Activated T-cell treated with anti-CD3 and anti-CD28 coated beads for 1 hour (primary cell): ENCODE measurements at places on chromosomes 6 and 20.

DNA sequence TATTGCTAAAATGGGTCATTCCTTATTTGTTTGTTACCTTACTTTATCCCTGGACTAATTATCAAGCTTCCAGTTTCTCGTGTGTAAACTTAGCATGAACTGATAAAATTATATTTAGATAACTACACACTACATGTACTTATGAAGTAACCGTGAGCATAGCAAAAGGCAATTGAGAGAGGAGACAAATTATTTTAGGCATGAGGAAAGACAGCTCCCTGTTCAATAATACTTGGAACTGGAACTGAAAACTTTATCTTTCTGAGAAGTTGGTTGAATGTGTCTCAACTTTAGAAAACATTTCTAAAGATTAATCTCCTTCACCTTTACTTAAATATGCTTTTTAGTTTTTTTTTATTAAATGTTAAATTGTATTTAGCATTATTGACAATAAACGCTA is 11.4 kb downstream of the CRISP3 start:
- no peak for DNase-seq

DNA sequence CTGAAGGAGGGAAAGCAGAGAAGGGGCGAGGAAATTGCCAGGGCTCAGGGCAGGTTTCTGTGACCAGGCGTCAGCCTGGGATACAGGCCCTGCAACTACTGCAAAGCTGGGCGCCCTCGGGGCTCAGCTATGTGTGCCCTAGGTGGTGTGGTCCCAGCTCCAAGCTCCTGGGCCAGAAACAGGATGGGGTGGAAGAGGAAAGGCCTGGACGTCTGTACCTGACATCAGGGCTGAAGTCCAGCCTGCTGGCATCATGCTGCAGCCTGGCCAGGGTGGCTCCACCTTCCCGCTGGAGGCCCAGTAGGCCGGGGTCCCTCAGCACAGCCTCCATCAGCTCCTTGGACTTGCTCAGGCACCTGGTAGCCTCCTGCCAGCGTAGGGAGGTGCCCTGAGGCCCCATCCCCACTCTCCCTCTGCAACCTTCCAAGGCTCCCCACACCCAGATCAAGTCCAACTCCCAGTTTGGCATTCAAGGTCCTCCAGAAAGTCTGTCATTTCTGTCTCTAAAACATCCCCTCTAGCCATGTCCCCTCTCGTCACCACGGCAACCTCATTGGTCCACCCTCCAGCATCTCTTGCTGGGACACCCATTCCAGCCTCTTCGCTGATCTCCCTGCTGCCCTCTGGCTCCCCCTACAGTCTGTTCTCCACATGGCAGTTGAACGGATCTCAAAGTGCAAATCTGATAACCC is 38.2 kb downstream of the KIAA1755 start:
- DNase-seq, result peak; percentile 41

DNA sequence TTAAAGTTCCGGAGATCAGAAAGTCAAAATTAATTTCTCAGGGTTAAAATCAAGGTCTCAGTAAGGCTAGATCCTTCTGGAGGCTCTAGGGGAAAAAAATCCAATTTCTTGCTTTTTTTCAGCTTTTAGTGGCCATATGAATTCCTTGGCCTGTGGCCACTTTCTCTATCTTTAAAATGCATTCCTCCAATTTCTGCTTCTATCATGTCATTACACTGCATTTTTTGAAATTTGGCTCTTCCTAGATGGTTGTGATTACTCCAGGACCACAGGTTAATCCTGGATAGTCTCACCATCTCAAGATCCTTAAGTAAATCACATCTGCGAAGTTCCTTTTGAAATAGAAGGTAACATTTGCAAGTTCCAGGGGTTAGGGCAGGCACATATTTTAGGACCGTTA is 1294.9 kb upstream of the CITED2 start:
- DNase-seq, result no peak

DNA sequence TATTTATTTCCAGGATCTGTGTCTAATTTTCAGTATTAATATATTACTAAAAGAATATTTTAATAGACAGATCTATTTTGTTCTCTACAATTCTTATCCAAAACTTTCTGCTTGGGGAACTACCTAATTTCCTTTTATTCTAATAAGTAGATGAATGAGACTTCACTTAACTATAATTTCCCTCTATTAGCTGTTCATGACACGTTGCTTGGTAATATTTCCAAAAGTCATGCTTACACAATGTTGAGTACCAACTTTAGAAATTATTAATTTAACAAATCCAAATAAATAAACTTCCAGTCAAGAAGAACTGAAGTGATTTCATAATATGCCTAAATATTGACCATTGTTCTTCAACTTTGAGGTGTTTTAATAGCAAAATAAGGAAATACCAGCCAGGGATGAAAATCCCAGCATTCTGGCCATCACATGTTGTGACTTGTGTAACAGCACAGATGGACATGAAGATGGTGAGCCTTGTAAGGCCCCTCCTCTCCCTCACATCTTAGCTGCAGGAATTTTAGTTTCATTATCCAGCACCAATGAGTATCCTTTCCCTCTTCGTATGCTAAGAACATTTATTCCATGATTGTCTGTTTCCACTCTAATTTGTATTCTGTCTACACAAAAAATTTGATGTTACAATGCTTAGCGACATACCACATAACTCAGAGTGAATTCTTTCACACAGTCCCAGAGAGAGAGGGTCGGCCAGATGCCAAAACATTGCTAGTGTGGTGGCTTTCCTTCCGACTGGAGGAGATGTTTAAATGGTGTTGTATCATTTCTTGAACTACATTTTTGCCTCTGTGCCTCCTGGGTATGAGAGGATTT is 137.5 kb downstream of the FOXA2 start:
- no peak for DNase-seq

DNA sequence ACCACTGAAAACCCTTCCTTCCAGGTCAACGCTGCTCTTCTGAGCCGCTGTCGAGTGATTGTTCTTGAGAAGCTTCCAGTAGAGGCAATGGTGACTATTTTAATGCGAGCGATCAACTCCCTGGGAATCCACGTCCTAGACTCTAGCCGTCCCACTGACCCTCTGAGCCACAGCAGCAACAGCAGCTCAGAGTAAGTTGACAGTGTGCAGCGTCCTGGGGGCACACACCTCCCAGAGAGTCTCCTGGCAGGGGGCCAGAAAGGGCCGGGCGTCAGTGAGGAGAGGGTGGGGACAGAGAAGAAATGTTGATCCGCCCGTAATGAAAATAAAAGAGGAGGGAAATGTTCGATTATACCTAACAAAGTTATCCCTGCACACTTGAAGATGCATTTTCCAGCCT is 5.0 kb downstream of the WRNIP1 start:
- DNase-seq, result no peak

DNA sequence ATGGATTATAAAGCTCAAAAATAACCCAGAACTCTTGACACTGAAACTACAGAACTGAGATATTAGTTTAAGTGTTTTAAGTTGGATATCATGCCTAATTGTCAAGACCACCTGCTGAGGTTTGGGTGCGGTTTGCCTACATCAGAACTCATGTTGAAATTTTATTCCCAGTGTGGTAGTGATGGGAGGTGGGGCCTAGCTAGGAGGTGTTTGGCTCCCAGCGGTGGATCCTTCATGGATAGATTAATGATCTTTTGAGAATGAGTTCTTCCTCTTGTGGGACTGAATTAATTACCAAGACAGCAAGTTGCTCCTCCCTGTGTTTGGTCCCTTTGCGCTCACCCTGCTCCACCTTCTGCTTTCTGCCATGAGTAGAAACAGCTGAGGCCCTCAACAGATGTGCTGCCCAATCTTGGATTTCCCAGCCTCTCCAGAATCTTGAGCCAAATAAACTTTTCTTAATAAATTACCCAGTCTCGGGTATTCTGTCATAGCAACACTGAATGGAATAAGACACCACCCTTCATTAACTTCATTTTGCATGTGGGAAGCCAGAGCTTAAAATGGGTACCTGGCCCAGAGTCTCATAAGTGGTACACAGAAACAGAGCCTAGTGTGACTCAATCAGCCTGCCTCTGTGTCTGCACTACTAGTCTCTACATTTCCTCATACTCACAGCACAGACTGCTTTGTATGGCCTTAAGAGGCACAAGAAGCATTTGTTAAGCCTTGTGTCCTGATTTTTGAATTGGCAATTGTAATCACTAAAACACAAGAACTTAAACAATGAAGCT is 158.4 kb downstream of the IBTK start:
- no peak for DNase-seq

- DNase-seq, result peak; percentile 54
Measured at GRCh38 chr6:43723737-43724295, 36.2 kb upstream of the MRPS18A start.

GRCh38 chr6:32890831-32891230 is 36.8 kb downstream of the PSMB9 start:
- no peak for DNase-seq

DNA sequence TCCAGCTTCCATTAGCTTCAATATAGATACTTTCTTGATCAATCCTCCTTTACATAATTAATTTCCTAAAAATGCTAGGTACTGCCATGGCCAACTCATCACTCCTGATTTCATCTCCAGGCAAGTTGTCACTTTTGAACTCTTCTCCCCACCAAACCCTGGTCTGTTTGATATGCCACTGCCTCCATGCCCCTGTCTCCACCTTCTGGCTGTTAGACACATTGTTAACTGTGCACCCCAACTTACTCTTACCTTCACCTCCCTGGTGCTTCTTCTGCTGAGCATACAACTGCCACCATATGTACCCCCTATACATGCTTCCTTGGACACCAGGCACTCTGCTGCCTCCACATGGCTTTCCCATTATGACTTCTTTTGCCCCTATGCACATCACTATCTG is 21.9 kb upstream of the AIG1 start:
- DNase-seq, result no peak

DNA sequence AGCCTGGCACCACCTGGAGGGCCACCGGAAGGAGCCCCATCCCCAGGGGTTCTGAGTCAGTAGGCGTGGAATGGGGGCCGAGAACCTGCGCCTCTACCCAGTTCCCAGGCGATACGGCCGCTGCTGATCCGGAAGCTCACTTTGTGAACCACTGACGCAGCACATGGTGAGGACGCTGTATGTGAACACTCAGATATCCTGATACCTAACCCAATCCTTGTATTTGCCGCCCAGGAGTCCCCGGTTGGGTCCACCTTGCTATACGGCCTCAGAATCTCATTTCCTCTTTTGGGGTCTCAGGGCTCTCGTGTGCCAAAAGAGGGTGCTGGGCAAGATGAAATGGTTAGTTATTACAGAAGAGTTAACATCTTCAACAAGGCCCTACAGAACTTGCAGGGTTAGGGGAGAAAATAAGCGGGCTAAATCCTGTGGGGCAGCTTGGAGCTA is 604 bp upstream of the RAB5IF start:
- DNase-seq, result peak; percentile 39

DNA sequence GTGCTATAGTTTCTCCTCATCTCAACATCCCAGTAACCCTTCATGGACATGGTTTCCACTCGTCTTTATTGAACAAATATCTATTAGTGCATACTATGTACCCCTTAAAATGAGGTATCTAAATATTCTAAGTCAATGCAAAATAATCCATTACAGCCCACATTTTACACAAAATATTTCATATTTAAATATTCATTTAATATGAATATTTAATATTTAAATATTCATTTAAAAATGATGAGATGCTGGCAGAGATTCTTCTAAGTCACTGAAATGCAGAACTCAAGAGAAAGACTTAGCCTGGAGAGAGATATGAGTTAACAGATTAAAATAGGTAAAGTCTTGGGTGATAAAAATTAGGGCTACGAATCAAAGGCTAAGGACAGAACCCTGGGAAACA is 17.9 kb downstream of the EPB41L2 start:
- no peak for DNase-seq

- no peak for DNase-seq
Measured at GRCh38 chr6:51349857-51350256, 531.2 kb downstream of the TFAP2B start.

GRCh38 chr20:62982124-62983075 is 24.4 kb downstream of the BHLHE23 start:
- DNase-seq, result no peak

GRCh38 chr20:4027590-4028265 is 12.4 kb upstream of the RNF24 start:
- no peak for DNase-seq

DNA sequence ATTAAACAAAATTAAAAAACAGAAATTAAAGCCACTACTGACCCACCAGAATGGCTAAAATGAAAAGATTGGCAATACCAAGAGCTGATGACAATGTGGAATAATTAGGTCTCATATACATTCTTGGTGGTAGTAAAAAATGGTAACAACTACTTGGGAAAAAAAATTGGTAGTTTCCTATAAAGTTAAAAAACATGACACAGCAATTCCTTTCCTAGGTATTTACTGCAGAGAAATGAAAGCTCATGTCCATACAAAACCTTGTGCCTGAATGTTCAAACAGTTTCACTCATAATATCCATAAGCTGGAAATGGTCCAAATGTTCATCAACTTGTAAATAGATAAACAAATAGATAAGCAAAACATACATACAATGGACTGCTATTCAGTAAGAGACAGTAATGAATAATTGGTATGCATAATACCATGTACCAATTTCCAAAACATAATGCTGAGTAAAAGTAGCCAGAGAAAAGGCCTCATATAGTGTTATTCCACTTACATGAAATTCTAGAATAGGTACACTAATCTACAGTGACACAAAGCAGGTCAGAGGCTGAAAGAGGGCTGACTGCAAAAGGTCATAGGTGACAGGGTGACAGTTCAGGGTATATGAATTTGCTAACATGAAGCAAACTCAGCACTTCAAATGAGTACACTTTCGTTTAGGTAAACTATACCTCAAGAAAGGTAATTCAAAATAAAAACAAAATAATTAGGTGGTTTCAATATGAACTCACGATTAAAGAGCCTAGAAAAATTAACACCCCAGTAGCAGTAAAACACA is 53.0 kb downstream of the B3GAT2 start:
- no peak for DNase-seq

GRCh38 chr6:8110117-8110721 is 7.9 kb upstream of the EEF1E1 start:
- DNase-seq, result no peak

DNA sequence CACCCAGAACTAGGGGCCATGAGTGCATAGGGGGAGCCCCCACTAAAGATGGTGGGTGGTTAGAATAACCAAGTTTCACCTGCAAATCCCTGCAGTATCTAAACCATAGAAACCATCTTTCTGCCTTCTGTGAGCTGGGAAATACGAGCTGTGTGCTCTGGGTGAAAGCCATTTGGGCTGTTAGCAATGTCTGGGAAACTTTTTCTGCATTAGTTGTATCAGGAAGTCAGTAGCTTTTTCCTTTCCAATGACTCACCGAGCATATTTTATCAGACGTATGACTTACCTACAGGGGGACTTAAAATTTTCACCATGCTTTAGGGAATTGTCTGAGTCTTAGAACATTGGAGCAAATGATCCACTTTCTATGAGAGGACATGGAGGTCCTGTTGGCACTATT is 584.0 kb downstream of the QKI start:
- no peak for DNase-seq
